ENCODE measurements at places on chromosomes 13 and 19.

GRCh38 chr19:45834970-45835369 lies 19.9 kb upstream of the RSPH6A start:
- ATAC-seq: no peak

DNA sequence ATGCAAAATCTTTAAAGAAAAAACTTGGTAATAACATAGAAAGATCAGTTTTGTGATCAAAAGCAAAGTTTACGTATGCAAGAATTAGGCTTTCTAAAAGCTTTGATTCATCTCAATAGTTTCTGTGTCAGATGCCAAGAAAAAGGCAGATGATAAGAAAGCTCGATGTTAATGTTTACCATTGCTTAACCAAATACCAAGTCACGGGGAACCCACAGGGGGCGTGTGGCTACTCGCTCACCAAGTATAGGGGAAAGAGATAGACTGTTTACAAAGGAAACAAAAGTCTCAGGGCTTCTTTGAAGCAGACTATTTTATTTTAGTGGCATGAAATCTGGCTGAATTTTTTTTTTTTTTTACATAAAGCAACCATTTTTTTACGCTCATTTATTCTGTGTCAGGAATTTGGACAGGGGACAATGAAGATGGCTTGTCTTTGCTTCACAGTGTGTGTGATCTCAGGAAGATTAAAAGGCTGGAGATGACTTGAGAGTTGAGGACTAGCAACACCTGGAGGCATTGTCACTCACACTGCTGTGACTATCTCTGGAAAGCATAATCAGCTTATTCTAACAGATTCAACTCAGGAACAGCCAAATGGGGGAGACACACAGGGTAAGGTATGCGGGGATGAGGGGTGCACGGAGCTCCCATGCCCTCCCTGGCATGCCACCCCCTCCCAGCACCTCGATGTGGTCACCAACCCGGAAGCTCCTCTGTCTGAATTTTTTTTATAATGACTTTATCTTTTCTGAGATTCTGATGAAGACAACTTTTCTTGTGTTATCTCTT lies 24.9 kb downstream of the RCBTB1 start:
- no peak for ATAC-seq

DNA sequence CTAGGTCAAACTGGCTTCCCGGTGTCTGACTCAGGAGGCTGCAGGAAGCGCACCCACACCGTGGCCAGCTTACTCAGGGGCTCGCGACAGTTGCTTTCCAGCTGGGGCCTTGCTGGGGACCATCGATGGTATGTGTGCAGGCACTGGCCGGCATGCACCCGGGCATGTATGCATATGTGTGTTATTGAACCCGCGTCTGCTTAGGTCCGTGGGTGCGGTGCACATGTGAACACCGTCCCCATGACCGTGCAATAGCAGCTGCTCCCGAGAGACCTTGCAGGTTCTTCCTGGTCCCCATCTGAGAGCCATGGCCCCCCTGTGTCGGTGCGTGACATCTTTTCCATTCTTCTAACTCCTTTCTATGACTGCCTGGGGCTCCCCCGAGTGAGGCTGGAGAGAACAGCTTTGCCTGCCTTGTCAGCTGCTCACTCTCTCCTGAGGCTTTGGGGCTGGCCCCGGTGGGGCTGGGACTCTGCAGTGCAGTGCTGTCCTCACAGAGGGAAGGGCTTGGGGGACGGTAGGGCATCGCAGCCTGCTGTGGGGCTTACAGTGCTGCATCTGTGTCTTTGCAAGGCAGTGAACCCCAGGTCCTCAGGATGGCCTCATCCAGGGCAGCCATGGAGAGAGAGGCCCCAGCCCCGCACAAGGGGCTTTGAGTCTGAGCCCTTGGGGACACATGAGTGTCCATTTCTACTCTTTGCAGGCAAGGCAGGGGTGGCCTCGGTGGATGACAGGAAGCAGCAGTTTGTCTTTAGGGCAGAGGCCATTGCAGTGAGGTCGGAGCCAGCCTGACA lies 65.1 kb downstream of the CHST8 start:
- ATAC-seq: no peak

DNA sequence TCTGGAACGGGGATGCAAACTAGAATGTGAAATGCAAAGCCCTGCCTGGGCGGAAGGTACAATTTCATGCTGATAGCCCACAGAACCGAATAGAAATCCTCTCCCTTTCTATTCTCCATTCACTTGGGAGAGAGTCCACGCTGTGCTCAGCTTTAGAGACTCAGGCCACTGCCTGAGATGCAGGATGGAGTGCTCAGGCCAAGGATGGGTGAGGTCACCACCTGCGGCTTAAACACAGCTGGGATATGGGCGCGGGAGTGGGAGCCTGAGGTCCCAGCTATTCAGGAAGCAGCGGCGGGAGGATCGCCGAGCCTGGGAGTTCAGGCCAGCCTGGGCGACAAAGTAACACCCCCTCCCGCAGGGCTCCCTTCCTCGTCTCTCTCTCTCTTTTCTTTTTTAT lies 446 bp upstream of the ZNF83 start:
- ATAC-seq: peak; percentile 69

GRCh38 chr13:50037788-50038187 lies 22.5 kb downstream of the KCNRG start:
- no peak for ATAC-seq

DNA sequence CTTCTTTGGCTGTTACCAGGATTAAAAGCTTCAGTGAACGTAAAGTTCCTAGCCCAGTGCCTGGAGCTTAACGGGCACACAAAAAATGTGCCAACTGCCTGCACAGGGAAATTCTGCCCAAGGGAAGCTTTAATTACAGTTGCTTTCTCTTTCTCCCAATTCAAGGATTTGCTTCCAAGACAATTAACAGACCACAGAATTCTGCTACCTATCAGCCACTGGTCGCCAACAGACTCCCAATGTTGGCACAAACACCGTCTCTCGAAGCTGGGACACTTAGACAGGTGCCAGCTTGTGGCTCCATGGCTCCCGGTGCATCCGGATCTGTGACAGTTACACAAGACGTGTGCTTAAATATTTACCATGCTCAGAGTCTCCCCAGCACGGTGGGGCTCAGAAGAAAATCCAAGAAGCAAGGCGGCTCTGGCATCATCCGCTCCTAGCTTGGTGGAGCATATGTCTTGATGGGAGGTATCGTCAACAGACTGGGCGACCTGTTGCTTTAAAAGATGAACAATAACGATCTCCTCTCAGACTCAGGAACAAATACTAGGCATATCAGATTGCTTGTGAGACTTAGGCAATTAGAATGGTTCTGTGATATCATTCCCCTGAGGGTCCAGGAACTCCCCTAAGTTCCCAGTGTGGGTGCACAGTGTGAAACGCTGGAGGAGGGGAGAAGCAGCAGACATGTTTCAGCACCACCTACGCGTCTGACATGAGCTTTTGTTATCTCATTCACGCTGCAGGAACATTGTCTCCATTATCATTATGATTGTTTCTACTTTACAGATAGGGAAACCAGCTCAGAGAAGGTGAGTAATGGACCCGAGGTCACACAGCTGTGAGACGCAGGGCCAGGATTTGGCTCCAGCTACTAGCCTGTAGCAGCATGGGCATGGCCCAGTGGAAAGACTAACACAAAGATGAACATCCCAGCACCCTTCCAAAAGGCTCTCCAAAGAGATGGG lies 61.6 kb downstream of the ALOX5AP start:
- no peak for ATAC-seq

GRCh38 chr19:19064811-19065745 lies 1.3 kb downstream of the SLC25A42 start:
- no peak for ATAC-seq

GRCh38 chr19:16386619-16387240 lies 62.1 kb downstream of the KLF2 start:
- ATAC-seq: peak; percentile 90

GRCh38 chr19:2394442-2395292 lies 32.7 kb downstream of the TIMM13 start:
- no peak for ATAC-seq

GRCh38 chr13:27601803-27602202 lies 18.5 kb downstream of the LNX2 start:
- ATAC-seq: no peak

DNA sequence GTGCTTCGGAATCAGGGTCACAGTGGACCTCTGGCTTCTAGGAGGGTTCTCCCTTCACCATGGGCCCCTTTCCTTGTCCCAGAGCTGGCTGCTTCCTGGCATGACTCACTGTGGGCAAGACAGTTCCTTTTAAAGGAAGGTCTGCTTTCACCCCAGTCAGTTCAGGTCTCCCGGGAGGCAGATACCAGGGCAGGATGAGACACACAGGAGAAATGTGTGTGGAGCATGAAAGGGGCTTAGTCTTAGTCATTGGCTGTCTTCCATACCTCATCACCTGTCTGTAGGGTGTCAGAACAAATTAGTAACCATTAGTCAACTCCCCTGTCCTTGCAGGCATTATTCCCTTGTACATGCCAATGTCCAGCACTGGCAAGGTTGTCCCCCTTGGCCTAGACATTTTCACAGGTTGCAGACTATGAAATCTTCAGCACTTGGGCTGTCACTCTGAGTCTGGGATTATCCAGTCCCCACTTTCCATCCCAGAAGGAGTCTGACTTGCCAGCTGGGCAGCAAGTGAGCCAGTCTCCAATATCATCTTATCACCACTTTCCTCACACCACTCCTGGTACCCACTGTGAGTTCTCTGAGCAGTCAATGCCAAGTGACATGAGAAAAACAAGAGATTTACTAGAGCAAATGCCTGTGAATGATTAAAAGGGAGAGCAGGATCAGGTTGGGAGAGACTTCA lies 76.8 kb upstream of the MEDAG start:
- peak; percentile 82 for ATAC-seq

GRCh38 chr13:30339738-30340330 lies 32.5 kb upstream of the KATNAL1 start:
- no peak for ATAC-seq

DNA sequence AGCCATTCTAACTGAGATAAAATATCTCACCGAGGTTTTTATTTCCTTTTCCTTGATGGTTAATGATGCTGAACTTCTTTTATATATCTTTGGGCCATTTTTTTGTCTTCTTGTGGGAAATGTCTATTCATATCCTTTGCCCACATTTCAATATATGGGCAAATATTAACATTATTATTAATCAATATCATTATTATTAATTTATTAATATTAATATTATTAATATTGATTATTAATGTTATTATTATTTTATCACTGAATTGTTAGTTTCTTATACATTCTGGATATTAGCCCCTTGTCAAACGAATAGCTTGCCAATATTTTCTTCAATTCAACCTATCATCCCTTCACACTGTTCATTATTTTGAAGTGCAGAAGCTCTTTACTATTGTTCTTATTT lies 2203.6 kb downstream of the PCDH9 start:
- no peak for ATAC-seq

GRCh38 chr13:52811841-52812240 lies 36.6 kb downstream of the PCDH8 start:
- ATAC-seq: no peak

DNA sequence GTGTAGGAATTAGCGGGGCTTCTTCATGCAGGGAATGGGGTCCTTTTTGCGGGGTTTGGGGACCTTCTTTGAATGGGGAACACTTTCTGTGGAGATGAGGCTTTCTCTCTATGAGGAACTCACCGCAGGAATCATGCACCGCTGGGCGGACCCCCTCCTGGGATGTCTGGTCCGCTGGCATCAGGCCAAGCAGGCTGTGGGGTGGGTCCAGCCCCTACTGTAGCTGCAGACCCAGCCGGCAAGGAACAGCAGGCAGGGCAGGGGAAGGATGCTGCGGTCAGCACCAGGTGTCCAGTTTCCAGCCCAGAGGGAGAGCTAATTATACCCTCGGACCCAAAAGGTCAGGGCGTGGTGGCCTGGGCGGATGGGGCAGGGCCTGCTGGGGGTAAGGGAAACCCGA lies 1.8 kb downstream of the MYBPC2 start:
- ATAC-seq: no peak

GRCh38 chr19:28665748-28666147 lies 547.2 kb downstream of the UQCRFS1 start:
- ATAC-seq: no peak

Measured in SK-N-SH treated with all-trans-retinoic acid at 6 μM for 48 hours (cell line).